Head of caudate nucleus (tissue), 42 donors: ENCODE measurements at places on chromosomes 1 and 21.

DNA sequence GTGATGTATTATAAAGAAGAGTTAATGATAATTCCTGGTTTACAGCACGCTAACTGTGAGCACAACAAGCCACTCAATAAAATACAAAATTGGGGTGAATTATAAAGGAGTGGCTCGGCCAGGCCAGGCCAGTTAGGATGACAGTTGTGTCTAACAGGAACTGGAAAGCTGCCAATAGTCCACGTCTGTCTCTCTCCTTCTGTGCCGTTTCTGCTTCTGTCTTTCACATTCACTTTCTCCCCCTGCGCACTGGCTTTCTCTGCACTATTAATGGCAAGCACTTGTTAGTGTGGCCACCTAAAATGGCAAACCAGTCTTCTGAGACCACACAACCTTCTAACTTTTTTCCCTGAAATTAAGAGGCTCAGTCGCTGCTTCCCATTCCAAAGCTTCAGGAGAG, 394.3 kb downstream of the NTNG1 start:
- no peak for DNase-seq

DNA sequence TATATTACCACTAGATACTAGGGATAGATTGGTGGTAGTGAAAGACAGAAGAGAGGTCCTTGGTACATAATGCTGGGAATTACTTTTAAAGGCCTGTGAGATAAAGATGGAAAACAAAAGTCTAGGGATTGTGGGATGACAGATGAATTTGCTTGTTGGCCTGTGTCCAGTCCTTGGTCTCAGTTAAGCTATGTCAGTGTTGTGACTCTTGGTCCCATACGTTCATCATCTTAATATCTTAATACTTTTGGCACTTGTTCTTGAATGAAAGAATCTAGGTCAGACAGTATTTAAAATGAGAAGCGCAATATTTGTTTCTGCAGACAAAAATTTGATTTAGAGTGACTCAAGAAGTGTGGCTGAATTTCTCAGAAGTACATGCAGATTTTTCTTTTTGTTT, 7.6 kb downstream of the RPL5 start:
- DNase-seq, result no peak

- no peak for DNase-seq
Measured at GRCh38 chr1:20093940-20094391, 24.0 kb downstream of the PLA2G5 start.

GRCh38 chr1:182087304-182087703, 25.8 kb upstream of the ZNF648 start:
- DNase-seq, result no peak

DNA sequence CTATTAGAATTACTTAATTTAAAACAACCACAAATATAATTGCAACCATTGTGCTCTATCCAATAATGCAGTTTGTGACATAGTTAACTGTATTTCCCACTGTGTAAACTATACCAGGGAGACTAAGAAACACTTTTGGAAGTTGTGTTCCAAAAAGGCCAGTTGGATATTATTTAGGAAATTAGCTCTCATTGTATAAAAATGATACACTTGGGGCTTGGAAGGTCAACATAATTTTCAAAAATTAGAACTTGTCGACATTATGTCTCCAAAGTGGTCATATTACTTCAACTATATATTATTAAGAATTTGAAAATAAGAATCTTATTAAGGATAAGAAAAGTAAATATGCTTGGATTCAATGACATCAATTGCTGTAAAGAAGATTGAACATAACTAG, 876.6 kb downstream of the MRPL39 start:
- no peak for DNase-seq

DNA sequence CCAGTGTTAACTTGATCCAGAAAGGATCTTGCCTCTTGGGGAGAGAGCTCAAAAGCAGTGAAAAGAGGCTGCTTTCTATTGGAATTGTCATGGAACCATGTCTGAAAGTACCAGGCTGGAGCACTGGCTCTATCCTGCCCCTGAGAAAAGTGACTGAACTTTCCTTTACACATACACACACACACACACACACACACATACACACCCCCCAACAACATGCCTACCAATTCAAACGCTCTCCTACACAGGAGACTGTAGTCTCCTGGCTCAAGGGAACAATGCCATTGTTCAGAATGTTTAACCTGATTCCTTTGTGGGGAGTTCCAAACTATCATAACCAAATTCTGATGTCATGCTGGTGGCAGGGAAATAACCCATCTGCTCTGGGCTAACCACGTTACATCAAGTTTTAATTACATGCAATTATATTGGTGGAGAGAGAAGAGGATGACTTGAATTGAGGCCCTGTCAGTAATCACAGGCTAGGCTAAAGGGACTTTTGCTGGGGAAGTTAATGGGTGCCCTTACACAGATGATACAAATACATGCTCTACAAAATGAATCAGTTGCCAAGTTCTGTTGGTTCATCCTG, 52.3 kb upstream of the DUSP10 start:
- DNase-seq, result no peak

DNA sequence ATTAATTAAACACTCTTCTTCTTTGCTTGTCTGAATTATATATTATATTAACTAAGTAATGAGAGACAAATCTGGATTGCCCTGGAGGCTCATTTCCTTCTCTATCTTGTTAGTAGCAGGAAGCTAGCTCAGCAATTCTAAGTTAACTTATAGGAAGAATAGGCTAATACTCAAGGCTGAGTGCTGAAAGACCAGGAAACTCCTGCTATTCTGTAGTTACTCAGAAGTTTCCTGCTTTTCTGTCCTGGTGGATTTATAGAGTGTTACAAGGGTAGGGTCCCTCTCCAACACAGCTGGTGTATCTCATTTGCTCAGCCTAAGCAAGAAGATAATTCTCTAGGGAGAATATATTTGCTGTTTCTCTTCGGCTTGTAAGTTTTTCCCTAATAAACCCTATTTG, 29.2 kb downstream of the HSPA13 start:
- no peak for DNase-seq

- DNase-seq, result no peak
Measured at GRCh38 chr1:58931756-58932155, 147.9 kb upstream of the JUN start.

- DNase-seq, result no peak
Measured at GRCh38 chr1:171799166-171799565, 17.7 kb downstream of the METTL13 start.

DNA sequence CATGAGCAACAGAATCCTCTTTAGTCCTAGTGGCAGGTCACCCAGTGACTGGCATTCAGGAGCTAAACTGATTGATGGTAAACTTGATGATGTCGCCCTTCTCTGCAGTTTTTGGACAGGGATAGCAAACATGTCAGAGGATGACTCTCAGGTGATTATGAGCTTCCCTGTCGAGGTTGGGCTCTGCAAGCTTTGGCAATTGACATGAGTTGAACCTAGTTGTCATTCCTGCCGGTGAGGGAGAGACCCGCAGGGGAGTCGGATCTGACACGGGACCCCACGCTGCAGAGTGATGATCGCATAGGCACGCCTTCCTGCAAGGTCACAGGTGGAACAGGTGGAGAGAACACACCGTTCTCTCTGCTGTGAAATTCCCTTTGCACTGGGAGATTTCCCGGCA, 438.0 kb upstream of the VAMP3 start:
- no peak for DNase-seq

- peak; percentile 50 for DNase-seq
Measured at GRCh38 chr21:46605767-46606426, 1.0 kb upstream of the S100B start.

DNA sequence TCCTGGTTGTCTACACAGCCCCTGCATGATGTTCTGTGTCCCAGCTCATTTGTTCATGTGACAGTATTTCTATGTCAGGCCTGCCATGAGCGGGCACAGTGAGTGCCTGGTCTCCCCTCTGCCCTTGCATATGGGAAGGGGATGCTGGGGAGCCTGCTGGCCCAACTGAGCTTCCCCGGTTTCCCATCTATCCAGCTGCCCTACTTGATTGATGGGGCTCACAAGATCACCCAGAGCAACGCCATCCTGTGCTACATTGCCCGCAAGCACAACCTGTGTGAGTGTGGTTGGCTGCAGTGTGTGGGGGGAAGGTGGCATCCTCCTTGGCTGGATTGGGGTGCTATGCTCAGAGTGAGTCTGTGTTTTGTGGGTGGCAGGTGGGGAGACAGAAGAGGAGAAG, 1.5 kb downstream of the GSTM4 start:
- no peak for DNase-seq

DNA sequence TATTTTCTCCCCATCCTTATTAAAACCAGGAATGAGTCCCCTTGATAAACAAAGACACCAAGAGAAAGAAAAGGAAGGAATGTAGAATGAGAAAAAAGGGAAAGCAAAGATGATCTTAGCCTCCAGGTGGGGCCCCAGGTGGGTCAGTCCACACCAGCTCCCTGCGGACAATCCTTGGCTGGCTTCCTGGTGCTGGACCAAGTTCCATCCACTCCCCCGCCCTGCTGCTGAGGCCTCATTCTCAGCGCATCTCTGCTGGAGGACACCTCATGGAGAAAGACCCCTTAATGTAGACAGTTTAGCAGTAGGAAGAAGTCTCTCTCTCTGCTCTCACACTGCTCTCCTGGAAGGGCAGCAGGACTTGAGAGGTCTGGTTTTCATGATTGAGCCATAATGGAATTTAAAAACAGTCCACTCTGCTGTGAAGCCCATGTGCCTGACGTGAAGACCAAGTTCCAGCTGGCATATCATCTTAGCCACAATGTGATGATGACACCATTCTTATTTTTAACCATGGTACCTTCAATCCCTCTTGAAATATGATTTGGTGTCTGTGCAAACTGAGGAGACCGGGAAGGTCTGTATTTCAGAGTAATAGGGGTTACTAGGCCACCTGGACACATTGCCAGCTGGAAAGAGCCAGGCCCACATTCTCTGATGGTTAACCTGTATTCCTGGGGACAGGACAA, 83.1 kb downstream of the WLS start:
- DNase-seq, result no peak

DNA sequence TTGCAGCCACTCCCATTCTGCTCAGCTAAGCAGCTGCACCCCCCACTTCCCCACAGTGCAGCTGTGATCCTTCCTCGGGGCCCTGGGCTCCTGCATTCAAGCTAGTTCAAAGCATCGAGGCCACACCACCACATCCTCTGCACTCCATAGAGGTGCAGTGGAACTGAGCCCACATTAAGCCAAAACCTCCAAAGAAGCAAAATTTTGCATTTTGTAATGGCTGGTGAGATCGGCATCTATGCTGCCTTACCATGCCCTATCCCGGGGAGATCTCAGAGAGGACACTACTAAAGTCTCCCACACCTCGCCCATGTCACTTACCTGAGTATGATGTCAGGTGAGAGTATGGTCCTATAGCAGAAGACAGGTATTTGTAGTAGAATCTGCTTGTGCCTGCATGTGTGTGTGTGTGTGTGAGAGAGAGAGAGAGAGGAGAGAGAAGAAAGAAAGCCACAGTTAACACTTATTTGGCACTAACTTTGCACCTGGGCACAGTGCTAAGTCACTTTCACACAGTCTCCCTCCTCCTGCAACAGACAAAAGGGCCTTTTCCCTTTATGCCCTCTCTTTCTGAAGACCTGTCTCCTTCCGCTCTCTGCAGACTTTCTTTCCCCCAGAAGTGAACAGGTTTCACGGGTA, 89.8 kb downstream of the KIF14 start:
- no peak for DNase-seq

DNA sequence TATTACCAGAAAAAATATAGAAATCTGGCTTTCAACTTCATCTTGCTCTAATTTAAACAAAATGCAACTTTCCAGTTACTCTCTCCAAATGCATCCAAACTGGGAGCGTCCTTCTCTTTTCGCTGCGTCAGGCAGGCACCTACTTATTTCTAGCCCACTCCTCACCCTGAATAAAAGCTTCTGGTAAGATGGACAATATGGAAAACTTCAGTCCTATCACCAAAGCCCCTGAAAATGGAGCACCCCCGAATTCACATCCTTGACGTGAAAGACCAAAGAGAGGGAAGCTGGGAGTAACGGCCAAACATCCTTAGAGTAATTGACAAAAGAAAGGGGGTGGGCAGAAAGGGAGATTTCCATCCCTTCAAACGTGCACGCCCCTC, 5.5 kb upstream of the PROX1 start:
- no peak for DNase-seq

GRCh38 chr1:167554028-167554779, 642 bp upstream of the CREG1 start:
- no peak for DNase-seq

- no peak for DNase-seq
Measured at GRCh38 chr1:243982447-243983018, 68.5 kb upstream of the ZBTB18 start.

GRCh38 chr1:17914987-17915386, 159.9 kb downstream of the ACTL8 start:
- no peak for DNase-seq

DNA sequence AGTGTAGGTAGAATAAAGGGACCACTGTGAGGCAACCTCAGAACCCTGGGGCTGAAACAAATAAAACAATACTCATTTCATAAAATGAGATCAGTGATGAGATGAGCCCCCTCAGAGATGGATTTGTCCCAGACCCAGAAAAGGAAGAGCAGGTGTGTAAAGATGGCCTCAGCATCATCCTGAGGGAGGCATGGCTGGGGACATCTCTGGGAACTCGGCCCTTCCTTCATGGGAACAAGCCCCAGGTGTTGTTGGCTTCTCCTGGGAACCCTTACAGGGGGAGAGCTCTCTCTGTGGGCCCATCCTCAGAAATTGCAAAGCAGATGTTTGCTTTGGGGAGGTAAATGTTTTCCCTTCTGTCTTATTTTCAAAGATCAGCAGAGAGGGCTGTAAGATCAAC, 133.2 kb upstream of the USP24 start:
- DNase-seq, result no peak

DNA sequence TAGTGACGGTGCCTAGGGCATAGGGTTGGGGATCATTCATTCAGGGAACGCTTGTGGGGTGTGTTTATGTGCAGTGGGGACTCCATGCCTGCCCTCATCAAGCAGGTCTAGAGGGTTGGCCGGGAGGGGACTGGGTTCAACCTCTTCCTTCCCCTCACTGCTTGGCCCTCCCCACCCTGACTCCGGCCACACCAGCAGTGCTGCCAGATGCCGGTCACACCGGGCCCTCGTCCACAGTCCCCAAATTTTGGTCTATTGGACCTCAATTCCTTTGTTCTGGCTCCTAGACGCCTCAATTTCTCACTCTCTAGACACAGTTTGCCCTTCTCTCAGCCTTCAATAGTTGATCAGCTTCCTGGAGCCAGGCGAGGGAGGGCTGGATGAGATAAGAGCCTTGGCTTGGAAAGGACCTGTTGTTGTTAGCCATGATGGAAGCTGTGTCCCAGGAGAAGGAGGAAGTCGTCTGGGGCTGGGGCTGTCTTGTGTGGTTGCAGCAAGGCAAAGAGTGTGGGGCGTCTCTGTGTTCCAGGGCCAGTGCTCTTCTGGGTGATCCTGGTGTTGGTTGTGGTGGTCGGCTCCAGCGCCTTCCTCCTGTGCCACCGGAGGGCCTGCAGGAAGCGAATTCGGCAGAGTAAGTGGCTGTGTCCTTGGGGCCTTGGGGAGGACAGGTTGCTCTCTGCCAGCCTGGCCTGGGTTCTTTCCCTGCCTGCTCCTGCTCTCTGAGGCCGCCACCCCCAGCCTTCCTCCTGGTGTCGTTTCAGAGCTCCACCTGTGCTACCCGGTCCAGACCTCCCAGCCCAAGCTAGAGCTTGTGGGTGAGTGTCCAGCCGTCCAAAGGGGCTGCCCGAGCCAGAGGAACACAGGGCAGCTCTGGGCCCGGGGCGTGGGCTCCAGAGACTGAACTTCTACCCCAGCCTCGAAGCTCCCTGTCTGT, 41.1 kb upstream of the TNFRSF1B start:
- DNase-seq, result no peak

- DNase-seq, result no peak
Measured at GRCh38 chr1:64505232-64505943, 35.5 kb downstream of the CACHD1 start.

- no peak for DNase-seq
Measured at GRCh38 chr1:48250572-48250971, 28.1 kb downstream of the SLC5A9 start.
